ENCODE measurements at places on chromosomes 11 and 22.

DNA sequence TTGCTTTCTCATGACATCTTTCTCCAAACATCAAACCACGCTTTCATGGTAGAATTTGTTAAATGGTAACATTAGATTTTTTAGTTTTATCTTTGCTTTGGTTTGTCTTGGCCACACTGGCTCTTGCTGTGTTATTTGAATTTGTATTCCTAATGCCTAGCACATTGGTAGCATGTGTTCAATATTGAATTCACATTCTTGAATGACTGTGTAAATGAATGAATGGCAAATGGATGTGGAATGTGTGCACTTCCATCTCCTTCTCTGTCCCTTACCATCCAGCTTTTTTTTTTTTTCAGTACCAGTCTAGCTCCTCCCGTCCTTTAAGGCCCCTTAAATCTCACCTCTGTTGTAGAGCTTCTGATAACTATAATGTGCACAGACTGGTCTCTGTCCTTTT is 41.2 kb downstream of the HEPHL1 start:
- no peak for DNase-seq

DNA sequence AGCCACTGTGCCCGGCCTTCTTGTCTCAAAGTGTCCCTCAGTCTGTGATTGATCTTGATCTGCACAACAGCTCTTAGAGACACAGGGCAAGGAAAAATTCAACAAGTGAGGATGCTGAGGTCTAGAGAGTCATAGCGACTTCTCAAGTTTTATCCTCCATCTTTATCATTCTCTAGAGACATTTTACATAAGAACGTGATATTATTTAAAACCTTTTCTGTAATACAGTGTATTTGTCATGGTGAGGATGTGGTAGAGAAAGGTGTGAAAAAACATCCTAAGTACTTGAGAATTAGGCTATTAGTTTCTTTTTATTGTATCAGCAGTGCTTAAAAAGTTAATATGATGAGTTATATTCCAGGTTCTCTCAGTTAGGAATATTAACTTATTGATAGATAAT is 50.2 kb downstream of the EMSY start:
- DNase-seq: no peak

- DNase-seq: no peak
Observed at GRCh38 chr11:19279451-19279850, 38.7 kb upstream of the E2F8 start.

- no peak for DNase-seq
Observed at GRCh38 chr11:65150509-65151299, 16.4 kb upstream of the SYVN1 start.

DNA sequence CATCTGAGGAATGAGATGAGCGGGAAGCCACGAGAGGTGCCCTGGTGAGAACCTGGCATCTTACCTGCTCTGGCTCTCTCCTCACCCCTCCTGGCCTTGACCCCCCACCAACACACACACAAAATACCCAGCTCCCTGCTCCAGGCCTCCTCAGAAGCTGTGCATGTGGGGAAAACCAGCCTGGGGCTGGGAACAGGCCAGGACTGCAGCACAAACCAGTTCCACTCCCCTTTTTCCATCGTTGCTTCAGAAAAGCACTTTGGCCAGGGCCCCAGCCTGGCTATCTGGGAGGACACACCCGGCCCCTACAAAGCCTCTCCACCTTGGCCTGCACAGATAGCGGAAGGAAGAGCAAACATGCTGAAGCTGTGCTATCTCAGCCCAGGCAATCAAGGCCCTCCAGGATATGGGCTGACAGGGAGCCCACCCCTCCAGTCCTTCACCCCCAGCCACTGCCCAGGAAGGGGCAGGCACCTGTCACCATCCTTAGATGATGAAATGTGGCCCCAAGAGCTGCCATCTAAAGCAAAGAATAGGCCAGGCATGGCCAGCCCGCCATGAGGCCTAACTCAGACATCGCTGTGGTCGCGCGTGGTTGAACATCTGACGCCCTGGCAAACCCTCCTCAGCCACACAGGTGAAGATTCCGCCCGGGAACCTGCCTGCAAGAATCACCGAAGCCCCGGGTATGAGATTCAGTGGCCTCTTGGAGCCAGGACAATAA is 35.4 kb downstream of the PISD start:
- DNase-seq: no peak

Data from left renal cortex interstitium (tissue), 4 donors.